ENCODE measurements at places on chromosomes 16 and 17.

DNA sequence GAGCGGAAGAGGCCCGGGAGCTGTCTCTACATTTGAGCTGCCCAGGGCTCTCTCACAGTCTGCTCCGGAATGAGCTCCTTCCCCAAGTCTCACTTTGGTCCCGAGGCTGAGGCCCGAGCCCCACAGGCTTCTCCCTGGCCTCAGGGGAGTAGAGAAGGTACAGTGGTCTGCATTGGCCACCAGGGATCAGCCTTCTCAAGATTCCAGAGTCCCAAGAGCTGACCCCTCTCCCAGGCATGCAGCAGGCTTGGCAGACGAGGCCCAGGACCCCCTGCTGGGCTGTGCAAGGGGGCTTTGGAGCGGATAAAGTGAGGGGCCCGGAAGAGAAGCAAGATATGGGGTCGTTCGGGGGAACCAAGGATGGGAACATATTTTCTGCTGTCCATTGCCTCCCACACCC is 3.1 kb downstream of the PRSS27 start:
- no peak for DNase-seq

- DNase-seq: no peak
Measured at GRCh38 chr17:36641331-36641876, 40.0 kb downstream of the MRM1 start.

DNA sequence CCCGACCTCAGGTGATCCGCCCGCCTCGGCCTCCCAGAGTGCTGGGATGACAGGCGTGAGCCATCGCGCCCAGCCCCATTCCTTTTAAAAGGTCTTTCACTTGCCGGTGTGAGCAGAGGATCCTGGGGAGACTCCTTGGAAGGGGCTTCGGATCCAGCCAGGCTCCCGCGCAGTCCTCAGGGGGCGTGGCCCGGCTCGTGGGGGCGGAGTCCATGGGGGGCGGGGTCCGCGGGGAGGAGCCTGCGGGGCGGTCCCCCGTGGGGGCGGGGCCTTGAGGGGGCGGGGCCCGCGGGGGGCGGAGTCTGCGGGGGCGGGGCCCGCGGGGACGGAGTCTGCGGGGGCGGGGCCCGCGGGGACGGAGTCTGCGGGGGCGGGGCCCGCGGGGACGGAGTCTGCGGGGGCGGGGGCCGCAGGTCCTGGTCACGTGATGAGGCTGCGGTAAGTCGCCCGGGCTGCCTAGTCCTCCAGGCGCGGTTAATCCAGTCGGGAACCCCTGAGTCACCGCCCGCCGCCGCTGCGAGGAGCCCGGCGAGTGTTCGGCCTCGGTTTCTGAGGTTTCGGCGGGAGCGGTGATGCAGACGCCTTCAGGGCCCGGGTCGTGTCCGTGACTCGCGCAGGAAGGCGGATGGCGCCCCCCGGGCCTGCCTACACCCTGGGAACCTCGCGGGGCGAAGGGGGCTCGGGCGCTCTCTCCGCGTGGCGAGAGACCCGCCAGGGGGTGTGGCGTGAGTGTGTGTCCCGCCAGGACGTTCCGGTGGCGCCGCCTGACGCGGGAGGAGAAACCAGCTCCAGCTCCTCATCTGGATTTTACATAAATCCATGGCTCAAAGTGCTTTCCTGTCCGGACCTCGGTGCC is 23.6 kb upstream of the ABR start:
- DNase-seq: no peak

DNA sequence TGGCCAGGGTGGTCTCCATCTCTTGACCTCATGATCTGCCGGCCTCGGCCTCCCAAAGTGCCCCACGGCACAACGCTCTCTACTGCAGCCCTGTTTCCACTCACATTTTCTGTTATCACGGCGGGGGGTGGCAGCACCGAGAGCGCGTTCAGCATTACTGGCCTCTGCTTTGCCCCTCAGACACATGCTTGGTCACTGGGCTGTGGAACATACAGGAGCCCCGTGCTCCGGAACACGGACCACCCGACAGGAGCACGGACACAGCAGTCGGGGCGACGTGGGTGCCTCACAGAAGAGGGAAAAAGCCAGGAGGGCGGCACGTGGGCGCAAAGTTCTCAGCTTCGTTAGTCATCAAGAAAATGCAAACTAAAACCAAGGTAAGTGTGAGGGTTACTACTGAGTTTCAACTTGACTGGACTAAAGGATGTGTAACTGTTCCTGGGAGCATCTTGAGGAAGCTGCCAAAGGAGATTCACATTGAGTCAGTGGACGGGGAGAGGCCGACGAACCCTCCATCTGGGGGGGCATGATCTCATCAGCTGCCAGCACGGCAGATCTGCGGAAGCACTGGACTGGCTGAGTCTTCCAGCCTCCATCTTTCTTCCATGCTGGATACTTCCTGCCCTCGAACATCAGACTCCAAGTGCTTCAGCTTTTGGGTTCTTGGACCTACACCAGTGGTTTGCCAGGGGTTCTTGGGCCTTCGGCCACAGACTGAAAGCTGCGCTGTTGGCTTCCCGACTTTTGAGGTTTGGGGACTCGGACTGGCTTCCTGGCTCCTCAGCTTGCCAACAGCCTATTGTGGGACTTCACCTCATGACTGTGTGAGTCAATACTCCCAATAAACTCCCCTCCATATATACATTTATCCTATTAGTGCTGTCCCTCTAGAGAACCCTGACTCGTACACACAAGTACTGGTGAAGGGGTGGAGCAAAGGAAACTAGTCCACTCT is 106.8 kb downstream of the ZNF778 start:
- DNase-seq: no peak

DNA sequence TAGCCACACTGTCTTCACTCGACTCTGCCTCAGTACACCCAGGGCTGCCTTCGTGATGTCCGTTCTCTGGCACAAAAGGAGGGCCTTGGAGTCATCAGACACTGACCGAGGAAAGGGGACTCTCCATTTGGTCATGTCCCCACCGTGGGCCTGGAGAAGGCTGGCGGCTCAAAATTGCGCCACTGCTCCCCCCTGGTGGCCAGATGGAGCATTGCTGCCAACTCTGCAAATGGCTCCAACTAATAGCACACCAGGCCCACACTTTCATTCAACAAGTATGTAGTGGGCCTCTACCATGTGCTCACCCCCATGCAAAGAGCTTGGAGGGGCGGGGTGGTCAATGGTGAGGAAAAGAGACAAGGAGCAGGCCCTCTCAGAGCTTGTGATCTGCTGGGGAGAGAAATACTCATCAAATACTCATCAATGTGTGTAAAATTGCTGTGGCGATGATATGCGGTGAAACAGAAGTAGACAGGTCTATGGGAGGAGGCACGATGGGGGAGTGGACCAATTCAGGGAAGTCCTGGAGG is 5.2 kb upstream of the GRIN2C start:
- DNase-seq: peak; percentile 75

- peak; percentile 39 for DNase-seq
Measured at GRCh38 chr17:7023576-7024401, 939 bp downstream of the BCL6B start.

DNA sequence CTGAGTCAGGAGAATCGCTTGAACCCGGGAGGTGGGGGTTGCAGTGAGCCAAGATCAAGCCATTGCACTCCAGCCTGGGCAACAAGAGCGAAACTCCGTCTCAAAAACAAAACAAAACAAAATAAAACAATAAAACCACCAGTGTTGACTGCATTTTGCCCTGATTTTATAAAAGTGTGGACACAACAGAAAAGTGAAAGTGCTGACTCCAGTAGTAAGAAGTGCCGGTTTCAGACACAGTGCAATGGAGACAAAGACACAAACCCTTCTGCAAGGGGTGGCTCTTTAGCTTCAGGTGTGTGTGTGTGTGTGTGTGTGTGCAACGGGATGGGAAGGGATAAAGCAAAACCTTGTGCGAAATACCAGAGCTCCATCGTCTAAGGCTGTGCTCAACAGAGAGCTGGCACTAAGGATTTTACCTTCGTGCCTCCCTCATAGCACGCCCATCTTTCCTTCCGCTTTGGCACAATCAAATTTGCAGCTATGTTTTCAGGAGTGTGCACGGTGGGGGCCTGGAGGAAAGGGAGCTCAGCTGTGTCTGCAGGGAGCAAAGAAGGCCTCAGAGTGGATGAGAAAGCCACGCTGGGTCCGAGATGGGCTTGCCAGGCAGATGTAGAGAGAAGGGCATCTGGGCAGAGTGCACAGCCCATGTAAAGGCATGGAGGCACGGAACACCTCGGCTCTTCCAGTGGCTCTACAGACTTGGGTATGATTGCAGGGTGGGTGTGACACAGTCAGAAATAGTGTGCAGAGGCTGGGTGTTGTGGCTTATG is 15.5 kb downstream of the MXRA7 start:
- no peak for DNase-seq

GRCh38 chr17:15929941-15930340 is 15.0 kb upstream of the ADORA2B start:
- DNase-seq: no peak

DNA sequence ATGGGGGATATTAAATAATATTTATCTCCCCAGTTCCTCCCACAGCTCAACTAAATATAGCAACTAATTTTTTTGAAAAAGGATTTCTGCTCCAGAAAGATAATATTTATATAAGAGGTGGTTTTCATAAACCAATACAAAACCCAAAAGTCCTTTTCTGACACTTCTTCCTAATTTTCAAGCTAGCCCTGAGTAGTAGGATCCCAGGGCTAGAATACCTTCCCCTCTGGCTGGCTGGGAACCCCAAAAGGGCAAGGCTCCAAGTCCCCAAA is 1.3 kb downstream of the ATP2A3 start:
- no peak for DNase-seq

DNA sequence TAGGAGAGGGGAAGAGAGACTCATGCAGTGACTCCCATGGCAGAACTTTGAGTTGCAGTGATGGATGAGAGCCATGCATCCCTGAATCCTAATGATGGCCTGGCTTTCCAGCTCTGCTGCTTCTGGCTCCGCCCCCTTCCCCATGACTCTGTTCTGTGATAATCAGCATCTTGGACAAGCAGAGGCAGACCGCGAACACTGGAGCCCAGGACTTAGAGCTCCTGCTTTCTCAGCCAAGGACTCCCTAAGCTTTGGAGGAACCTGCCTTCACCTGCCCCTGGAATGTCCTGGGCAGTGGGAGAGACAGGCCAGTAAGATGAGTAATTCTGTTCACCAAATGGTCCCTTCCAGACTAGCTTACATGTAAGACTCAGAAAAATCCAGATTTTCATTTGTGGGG is 12.5 kb downstream of the CCDC92B start:
- DNase-seq: no peak

- no peak for DNase-seq
Measured at GRCh38 chr17:1029196-1029921, 32.4 kb downstream of the TIMM22 start.

- DNase-seq: no peak
Measured at GRCh38 chr16:73043828-73044467, 4.0 kb downstream of the ZFHX3 start.

DNA sequence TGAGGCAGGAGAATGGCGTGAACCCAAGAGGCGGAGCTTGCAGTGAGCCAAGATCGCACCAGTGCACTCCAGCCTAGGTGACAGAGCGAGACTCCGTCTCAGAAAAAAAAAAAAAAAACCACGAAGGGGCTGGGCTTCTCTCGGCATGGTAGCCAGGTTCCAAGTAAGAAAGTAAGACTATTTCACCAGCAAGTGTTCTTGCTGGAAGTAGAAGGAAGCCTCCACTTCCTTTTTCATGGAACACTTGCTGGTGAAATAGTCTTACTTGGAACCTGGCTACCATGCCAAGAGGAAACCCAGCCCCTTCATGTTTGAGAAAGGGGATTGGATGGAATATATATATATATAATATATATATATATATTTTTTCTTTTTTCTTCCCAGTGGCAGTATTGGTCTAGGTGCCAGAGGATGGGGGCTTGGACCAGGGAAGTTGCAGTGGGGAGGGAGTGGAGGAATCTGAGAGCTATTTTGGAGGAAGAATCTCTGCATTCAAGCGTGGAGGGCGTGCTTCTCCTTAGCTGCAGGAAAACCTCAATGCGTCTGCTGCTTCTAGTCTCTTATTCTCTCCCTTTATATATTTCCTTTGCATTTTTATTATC is 7.2 kb upstream of the N4BP1 start:
- DNase-seq: no peak

- DNase-seq: no peak
Measured at GRCh38 chr17:4725646-4726310, 5.5 kb upstream of the MED11 start.

- DNase-seq: no peak
Measured at GRCh38 chr16:81505011-81505661, 60.5 kb downstream of the CMIP start.

- no peak for DNase-seq
Measured at GRCh38 chr16:47523342-47524006, 62.3 kb downstream of the PHKB start.

GRCh38 chr17:6209829-6210228 is 139.7 kb downstream of the WSCD1 start:
- DNase-seq: no peak

DNA sequence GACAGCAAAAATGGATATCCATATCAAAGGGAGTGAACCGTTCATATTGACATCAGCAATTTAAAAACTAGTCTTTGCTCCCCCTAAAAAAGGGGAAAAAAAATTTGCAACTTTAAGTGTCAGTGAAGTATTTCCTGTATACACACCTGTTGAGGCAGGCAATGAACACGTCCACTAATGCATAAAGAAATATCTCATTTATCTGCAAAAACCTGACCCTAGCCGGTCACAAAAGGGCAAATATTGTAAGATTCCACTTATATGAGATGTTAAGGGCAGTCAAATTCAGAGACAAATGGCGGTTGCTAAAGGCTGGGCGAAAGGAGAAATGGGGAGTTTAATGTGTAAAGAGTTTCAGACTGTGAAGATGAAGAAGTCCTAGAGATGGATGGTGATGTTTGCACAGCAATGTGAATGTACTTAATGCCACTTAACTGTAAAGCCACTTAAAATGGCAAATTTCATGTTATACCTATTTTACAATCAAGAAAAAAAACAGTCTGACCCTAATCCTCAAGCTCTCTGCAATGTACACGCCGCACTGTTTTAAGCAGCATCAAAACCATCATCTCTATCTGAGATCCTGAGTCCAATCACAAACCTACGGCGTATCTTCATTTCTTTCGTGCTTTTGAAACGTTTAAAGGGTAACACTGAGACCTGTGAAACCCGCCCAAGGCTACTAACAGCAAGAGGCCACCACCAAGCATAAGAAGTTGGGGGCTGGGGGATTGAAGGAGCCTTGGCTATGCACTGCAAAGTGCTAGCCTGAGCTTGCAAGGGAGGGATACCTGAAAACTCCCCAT is 1.1 kb downstream of the PARN start:
- peak; percentile 23 for DNase-seq

DNA sequence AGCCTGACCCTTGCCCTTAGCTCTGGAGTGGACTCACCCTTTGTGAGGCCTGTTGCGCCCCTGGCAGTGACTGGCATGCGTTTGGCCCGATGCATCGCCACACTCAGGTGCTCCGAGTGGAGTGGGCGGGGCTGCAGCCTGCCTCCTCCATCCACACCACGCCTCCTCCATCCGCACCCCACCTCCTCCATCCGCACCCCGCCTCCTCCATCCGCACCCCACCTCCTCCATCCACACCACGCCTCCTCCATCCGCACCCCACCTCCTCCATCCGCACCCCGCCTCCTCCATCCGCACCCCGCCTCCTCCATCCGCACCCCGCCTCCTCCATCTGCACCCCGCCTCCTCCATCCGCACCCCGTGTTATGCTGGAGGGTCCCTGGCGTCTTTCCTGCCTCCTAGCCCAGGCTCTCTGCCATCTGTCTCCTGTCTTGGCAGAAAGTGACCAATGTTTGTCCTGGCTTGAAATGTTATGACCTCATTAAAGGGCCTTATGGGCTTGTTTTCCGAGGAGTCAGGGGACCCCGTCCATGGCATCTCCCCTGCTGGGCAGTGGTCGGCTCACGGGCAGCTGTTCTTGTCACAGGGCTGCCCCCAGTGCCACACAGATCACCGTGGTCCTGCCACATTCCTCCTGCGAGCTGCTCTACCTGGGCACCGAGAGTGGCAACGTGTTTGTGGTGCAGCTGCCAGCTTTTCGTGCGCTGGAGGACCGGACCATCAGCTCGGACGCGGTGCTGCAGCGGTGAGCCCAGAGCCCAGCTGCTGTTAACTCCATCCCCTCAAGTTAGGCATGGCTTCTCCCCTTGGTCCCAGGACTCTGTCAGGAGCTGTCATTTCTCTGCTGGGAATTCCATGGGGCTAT is 28.7 kb upstream of the MYO15B start:
- DNase-seq: no peak
